ENCODE measurements at places on chromosomes 7 and 10.

- DNase-seq: no peak
Measured at GRCh38 chr10:54368984-54369383, 432.0 kb downstream of the PCDH15 start.

DNA sequence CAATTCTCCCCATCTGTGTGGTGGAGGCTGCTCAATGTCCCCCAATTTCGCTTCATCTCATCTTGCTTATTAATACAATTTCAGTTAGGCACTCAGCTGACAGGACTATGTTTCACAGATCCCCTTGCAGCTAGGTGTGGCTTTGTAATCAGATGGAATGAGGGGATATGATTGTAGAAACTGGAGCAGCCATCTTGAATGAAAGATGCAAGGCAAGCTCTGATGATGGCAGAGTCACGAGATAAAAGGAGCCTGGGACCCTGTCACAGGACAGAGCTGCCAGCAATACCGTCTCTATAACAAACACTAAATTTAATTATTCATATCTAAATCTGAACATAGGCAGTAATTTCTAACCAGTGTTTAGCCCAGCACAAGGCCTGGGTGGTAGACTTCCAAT lies 991 bp upstream of the DLD start:
- no peak for DNase-seq

GRCh38 chr10:125783957-125784356 lies 8.3 kb upstream of the MMP21 start:
- no peak for DNase-seq

- DNase-seq: peak; percentile 23
Measured at GRCh38 chr10:52551046-52551445, 221.5 kb downstream of the MBL2 start.

DNA sequence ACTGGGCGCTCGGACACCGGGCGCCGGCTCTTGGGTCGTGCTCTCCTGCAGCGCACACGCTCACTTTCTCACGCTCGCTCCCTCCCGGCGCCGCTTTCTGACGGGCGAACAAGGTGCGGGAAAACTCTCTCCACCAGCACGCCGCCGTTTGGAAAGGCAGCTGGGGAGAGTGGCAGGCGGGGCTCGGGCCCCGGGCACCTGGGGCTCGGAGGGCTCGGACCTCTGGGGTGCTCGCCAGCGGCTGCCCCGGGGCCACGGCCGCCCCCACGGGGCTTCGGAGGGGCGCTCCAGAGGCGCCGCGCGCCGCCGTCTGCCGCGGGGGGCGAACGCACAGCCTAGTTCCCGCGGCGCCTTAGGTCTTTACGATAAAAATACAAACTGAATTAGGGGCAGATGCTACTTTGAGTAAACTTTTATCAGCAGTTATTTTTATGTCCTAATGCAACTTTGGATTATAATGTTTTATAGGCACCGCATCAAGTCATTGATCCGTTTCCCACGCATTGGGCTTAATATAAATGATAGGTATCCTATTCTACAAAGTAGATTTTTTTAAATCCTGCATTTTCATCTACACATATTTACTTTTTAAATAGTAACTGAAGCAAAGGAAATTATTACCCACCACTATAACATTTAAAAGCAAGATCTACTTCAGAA lies 535 bp upstream of the EPC1 start:
- DNase-seq: no peak

- DNase-seq: no peak
Measured at GRCh38 chr7:135792363-135792668, 43.7 kb upstream of the FAM180A start.

DNA sequence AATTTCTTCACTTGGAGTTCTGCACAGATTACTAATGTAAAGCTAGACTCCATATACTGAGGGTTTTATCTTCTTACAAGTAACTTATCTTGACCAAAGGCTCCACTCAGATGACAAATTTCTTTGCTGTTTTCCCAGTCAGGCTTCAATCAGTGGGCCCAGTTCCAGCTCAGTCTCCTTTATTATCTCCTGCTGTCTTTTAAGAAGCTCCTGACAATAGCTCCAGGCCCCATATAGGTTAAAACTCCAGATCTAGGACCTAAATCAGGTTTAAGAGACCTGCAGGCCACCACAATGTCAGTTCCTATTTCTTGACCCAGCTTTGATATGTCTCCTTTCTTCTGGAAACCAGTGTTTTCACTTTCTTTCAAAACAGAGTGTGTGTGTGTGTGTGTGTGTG lies 165.2 kb downstream of the RELN start:
- no peak for DNase-seq

- no peak for DNase-seq
Measured at GRCh38 chr7:28497009-28497408, 84.7 kb downstream of the CREB5 start.

DNA sequence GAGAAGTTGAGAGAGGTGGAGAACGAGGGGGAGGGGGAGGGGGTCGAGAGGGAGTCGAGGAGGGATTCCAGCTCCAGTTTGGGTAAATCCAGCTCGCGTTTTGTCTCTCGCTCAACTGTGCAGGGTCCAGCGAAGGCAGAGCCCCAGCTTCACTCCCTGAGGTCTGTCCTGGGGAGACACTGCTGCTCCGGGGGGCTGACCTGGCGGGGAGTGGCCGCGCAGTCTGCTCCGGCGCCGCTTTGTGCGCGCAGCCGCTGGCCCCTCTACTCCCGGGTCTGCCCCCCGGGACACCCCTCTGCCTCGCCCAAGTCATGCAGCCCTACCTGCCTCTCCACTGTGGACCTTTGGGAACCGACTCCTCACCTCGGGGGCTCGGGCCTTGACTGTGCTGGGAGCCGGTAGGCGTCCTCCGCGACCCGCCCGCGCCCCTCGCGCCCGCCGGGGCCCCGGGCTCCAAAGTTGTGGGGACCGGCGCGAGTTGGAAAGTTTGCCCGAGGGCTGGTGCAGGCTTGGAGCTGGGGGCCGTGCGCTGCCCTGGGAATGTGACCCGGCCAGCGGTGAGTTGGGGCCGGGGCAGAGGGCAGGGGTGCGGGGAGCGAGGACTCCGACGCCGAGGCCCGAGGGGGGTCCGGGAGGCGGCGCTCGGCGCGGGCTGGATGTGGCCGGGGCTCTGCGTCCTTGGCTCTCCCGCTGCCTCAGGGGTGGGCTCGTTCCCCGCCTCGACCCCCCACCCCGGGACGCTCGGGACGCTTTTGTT lies at the start of gene TET1:
Gene TET1 (plus strand): TSS at position 152 of the 757 bp plus-strand sequence. CDS start 12,002 bp downstream, outside the sequence.
- peak; percentile 52 for DNase-seq

GRCh38 chr7:82961240-82961639 lies 201.4 kb downstream of the PCLO start:
- no peak for DNase-seq

DNA sequence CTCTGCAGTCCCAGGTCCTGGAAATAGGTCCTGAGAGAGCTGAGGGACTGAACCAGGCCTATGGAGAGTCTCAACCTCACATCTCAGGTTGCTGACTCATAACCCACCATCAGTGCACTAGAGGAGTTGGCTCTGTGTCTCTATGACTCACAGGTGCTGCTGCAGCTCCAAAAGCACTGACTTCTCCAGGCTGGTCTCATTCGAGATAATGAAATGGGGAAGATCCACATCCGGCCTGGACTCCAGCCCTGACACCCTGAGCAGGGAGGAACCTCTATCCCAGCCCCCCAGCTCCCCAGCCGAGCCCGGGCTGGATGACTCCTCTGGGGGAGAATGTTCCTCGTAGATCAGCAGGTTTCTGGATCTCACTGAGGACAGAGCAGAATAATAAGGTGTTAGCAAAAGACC lies 35.5 kb upstream of the DGKI start:
- peak; percentile 91 for DNase-seq

GRCh38 chr10:125359401-125359800 lies 199.0 kb upstream of the CTBP2 start:
- no peak for DNase-seq

- peak; percentile 91 for DNase-seq
Measured at GRCh38 chr7:95246831-95247370, 77.4 kb downstream of the PON1 start.

DNA sequence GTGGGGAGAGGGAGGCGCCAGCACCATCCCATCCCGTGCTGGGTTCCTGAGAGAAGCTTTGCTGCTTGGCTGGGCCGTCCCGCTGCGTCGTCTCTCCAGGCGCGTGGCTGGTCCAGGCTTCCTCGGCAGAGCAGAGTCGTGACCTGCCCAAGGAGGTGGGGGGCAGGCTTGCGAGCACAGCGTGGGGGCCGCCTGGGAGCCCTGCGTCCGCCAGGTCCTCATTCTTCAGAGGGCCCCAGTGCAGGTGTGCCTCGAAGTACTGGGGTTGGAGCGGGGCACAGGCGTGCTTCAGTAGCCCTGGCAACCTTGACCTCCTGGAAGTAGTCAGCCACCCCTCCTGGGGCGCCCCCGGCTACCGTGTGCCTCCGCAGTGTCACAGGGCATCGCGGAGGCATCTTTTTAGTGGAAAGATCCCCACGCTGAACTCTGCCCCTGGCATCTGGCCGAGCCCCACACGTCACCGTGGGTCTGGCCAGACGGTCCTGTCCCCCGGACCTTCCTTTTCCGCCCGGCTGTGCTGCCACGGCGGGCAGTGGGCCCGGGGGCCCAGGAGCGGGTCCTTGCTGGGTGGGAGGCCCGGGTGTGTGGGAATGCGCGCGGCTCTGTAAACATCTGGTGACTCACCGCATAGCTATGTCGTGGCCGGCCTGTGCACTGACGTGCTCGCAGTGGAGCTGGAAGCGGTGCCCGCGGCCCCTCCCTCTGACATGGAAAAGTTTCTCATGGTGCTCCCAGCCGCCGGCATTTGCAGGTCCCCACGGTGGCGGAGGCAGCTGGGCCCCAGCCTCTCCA lies 6.4 kb downstream of the MAFK start:
- peak; percentile 100 for DNase-seq

DNA sequence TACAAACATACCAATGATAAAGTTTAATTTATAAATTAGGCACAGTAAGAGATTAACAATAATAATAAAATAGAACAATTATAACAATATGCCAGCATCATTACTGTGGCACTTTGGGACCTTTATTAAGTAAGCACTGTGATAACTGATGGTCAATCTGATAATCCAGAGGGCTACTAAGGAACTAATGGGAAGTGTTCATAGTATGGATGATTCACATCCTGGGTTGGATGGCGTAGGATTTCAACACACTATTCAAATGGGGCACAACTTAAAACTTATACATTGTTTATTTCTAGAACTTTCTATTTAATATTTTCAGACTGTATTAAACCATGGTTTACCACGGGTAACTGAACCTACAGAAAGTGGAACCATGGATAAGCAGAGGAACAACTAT lies 90.8 kb downstream of the KIF20B start:
- peak; percentile 35 for DNase-seq

DNA sequence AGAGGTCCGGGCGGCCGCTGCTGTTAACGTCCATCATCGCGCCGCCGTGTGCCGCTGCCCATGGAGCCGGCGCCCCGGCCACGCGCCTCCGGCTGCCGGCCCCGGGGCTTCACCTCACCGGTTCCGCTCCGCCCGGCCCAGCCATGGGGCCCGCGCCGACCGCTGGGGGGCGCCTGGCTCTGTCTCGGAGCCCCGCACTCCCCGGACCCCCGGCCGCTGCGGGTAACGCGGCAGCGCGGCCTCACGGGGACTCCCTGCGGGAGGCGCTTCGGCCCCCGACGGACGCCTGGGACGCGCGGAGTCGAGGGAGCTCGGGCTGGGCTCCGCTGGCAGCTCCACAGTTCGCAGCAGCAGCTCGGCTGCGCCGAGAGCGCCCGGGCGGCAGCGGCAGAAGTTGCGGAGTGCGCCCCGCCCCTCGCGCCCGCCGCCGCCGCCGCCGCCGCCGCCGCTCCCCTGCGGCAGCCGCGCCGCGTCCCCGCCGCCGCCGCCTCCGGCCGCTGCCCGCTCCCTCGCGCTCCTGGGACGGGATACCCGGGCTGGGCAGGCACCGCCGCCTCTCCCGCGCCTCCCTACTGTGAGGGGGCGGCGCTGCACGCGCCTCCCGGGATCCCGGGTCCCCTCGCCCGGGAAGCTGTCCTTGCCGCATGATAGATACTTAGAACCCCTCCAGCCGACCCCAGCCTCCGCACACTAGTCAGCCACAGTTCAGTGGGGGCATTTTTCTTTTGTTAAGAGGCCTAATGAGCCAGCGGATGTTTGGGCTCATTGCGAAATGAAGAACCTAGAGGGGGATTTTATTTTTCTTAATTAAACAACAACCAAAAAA lies at the start of gene HTR7:
Gene HTR7 (minus strand): TSS at position 405 of the 826 bp plus-strand sequence. CDS start 368 bp downstream, at position 37.
- DNase-seq: peak; percentile 42
